ENCODE measurements at places on chromosomes 1 and 21. TPM values are rescaled to one million over a fixed set of nuclear protein-coding genes. Genes with fewer than 3 reads are reported as not detected.

Gene MX2
- 0.46 TPM for total RNA-seq

Gene ASTN1
- not detected for total RNA-seq

Gene OR2M3
- not detected for total RNA-seq

Gene ZNF593OS
- not detected for total RNA-seq

Gene RPL22
- total RNA-seq: 297 TPM

Gene KCNE2
- not detected for total RNA-seq

Gene FMO1
- not detected for total RNA-seq

Gene FCRL4
- not detected for total RNA-seq

Gene LHX8
- not detected for total RNA-seq

Gene ADAMTS5
- not detected for total RNA-seq

DNA sequence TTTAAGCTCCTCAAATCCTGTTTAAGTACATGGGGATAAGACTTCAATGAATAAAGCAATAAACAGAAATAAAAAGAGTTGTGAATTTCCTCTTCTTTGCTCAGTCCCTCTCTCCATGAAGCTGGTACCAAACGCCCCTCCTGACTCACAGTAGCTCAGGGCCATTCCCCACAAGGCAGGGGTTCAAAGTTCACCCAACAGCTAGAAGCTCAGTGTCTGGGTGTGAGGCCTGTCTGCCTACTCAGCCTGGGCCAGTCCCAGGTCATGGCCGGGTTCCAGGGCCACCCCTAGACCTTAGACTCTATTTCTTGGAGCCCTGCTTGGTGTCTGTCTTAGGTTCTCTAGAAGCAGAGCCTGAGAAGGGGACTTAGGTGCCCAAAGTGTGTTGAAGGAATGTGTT is 251.5 kb downstream of the GRIK3 start:
- no peak for DNase-seq

- DNase-seq: no peak
Observed at GRCh38 chr1:27353629-27354028, 11.8 kb downstream of the SYTL1 start.

- DNase-seq: no peak
Observed at GRCh38 chr1:228669242-228669585, 66.1 kb upstream of the RHOU start.

GRCh38 chr1:26171084-26172072 is at the start of gene ZNF593OS:
Gene ZNF593OS, minus strand, starts transcription at chr1:26171832. Its CDS starts 171 bp downstream, at chr1:26171661.
- DNase-seq: no peak

DNA sequence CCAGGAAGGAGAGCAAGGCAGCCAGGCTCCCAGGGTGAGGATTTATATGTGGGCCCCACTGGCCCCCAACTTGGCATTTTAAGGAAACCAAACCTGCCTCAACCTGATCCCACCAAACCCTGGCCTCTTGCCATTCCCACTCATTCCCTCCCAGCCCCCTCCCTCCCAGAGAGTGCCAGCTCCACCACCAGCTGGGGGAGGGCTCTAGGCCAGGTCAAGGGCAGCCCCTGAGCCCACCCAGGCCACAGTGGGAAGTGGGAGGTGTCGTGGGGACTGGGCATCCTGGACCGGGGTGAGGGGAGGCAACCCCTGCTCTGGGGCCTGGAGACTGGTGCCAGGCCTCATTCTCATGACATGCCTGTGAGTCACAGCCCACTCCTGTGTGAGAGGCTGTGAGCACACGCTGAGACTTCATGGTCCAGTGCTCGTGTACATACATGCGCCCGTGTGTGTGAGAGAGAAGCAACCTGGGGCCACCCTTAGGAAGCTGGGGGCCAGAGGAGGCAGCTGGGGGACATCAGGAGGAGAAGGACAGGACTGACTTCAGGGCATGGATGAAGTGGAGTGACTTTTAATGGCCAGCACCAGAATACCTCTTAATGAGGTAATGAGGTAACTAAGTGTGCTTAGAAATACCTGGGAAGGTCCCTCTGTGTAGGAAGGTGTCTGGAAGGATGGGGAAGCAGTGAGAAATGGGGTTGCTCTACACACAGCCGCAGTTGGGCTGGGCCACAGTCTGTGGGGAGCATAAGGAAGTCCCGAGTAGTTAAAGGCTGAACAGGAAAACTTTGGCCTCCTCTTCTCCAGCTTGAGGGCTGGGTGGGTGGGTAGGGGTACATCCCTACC is at the start of gene S100A2:
Gene S100A2, minus strand, starts transcription at position 316 of the 846 bp plus-strand sequence. CDS start 1,967 bp downstream, outside the sequence.
- DNase-seq: peak; percentile 98

DNA sequence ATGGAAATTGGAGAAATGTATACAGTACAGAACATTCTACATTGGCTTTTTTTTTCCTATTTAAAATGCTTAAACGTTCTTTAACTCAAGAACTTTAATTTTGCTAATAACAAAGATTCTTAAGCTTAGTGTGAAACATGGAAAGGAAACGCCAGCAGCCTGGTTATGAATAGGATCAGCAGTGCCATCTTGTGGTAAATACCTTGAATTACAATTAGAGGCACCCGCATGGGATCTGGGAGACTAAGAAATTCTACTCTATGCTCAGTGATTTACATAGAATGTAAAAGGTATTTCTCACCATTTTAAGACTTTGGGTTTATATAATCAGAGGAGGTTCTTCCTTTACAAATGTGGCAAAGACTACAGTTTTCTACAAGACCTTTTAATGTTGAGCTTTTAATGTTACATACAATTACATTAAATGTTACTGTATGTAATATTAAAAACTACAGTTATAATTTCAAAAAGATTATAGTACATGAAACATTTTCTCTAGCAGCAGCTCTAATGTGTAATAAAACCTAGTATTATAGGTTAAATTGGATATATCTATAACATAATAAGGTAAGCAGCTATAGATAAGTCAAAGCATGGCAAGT is 32.1 kb upstream of the APOBEC4 start:
- DNase-seq: peak; percentile 67

DNA sequence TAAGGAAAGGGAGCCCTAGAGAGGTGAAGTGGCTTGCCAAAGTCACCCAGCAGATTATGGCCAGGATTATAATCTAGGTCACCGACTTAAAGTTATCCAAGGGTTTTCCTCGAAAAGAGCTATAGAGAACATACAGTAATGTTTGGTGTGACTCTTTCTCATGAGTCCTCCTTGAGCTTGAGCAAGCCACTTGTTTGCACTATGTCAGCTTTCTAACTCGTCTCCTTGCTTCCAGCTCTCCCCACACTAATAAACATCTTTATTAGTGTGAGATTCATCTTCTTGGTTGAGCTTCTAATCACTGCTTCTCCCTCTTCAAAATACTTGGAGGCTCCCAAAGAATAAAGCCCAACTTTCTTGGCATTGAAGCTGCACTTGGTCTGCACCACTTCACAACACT is 390.0 kb upstream of the USP24 start:
- DNase-seq: no peak

DNA sequence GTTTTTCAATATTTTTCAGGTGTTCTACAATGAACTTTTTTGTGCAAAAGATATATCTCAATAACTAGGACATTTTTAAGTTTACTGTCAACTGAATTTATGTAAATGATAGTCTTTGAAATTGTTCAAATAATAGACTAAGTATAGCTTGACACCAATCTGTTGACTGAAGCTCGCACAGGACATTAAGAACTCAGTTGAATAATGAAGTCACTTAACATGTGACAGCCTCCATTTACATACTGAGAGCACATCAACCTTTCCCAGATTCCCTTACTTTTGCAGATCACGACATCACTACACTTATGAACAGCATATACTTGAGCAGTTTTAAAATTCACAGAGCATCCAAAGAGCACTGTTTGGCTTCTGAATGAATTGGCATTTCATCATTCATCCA is 268.2 kb downstream of the LRRC7 start:
- DNase-seq: no peak

DNA sequence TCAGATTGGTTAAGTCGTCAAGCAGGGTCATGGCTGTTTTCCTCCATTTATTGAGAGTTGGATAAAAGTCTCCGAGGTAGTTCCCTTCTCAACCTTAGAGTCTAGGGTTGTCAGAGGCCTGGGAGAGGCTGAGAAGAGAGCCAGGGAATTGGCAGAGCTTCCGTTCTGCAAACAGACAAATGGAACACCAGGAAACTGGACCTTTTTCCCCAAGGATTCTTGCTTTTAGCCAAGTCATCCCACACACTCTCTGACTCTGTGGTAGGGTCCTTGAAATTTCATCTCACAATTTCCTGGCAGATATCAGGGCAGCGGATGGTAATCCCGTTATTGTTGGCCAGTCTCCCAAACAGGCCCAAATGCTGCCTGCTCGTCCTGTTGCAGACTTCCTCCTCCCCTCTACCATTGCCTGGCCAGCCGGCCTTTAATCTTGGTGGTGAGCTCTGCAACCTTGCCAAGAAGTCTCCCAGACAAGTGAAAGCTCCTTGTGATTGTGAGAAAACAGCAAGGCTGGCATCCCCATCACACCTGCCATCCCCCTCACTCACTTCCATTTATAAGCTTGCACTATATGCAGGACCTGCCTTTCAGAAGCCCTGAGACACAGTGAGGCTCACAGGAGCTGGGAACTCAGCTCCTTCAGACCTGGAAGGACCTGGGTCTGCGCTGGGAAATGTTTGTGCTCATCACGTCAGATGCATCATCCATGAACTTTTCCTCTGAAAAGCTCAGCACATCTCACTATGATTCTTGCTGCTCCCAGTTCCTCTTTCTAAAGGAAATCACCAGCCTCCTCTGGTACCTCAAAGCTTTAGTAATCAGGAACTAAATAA is 13.7 kb upstream of the SRP9 start:
- DNase-seq: no peak

GRCh38 chr1:172662464-172663109 is 3.7 kb downstream of the FASLG start:
- peak; percentile 37 for DNase-seq

DNA sequence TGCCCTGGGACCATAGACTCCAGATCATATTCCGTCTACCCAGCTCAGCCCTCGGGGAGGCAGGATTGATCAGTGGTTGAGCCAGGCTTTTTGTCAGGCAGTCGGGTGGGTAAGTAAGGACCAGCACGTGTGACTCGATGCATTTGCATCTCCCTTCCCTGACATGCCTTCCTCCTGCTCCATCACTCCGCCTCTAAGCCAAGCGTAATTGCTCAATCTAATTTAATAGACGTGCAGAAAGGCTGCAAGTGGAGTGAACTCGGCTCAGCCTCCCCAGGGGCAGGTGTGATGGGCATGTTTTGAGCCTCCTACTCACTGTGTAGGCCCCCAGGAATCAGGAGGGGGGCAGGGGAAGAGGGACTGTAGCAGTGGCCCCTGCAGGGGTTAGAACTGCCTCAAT is 34.6 kb upstream of the GRIK3 start:
- DNase-seq: no peak

- DNase-seq: no peak
Observed at GRCh38 chr1:104189207-104189606, 439.5 kb downstream of the AMY1C start.

- DNase-seq: no peak
Observed at GRCh38 chr21:44024887-44025353, 12.8 kb downstream of the TRAPPC10 start.

DNA sequence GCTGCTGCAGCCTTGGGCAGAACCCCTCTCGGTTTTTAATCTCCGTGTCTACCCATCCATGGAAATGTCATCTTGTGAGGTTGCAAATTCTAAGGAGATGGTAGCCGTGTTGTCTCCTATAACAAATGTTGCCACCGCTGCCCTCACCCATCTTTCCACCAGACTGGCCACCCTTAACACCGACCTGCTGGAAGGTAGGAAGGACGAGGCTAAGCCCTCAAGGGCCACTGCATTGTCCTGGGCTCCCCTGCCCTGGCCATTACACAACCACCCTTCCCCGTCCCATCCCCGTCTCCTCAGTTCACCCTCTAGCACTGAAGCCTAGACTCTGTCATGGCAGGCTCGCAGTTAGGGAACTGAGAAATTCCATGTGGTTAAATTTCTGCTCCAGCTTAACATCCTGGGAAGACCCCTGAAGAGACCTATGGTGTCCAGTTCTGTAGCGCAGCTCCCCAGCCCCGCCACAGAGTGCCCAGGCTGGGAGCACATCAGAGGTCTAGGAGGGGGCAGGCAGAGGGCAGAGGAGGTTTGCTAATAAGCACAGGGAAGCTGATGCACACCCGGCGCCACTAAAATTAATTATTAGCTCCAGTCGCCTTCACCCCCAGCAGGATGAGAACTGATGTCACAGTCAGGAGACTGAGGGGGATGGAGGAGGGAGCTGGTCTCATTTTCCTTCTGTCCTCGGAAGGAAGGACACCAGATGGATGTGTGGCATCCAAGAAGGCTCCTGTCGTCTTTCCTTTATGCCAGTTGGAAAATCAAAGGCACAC is 38.3 kb downstream of the STUM start:
- DNase-seq: no peak

DNA sequence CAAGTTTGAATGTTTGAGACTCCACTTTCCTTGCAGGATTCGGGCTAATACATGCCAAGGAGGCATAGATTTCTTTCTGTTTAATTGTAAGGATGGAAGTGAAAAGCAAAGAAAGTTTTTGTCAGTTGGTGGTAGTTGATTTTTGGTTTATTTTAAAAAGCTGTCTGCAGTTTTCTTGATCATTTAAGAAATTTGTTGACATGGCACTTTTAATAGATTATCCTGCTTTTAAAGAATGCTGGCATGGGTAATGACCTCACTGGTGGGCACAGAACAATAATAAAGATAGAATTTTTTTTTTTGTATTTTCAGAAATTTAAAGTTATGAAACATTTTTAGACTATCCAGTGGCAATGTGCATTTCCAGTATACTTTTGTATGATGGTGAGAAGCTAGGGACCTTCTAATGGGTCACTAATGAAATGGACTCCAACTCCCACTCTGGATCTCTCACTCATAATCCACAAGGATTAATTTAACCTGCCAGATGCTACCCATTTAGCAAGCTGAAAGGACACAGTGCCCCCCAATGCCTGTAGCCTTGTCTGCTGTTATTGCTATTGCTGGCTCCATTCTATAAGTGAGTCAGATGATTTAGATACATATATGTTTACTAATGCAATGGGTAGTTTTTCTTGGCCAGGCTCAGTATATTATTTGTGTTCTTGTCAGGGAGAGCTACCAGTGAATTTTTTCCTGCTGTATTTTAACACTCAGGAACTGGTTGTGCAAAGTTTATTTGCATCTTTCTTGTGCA is 190.2 kb upstream of the SGIP1 start:
- DNase-seq: no peak

DNA sequence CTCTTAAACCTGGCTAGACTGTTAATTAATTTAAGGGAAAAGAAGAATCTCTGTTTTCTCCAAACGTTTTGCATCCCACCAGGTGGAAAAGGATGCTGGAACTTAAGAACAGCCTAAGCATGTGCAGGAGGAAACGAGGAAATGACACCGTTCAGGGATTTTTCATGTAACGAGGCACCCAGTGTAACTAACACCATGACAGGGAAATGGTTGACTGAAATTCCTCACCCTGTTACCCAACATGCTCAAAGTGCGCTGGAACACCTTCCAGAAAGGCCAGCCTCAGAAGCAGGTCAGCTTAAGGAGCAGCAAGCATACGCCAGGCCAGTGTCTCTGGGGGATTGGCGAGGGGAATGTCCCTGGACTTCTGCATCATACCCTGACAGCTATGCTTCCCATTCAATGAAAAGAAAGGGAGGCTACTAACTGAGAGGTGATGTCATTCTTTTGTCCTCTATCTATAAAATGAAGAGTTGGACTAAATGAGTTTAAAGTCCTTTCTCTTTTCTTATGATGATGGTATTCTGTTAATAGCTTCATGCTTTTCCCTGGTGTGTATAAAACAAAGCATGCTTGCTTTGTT is 21.6 kb downstream of the TNN start:
- DNase-seq: no peak

GRCh38 chr21:25133939-25134338 is 473.3 kb downstream of the MRPL39 start:
- DNase-seq: peak; percentile 14

- no peak for DNase-seq
Observed at GRCh38 chr1:216144661-216145450, 278.4 kb downstream of the USH2A start.

GRCh38 chr1:59978511-59978910 is 51.9 kb upstream of the CYP2J2 start:
- no peak for DNase-seq

Measured in PC-3 (cell line).